ENCODE measurements at places on chromosomes 5 and 9.

DNA sequence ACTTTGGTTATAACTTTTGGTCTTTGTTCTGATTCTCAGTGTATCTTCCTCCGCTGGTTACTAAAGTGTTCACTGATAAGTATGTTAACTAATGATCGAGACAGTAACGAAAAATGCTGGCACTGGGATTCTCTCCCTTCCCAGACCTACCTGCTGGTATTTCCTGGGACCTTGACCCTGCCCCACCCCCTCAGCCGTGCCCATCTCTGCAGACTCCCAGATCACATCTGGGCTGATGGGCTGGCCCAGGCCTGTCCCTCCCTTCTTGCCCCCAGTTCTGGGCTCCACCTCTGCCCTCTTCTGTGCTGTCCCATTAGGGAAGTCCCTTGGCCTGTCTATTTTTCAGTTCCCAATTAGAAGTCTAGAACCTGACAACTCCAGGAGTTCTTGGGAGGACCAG, 46.9 kb downstream of the NEURL1B start:
- no peak for DNase-seq

GRCh38 chr5:124310453-124310852, 436.0 kb downstream of the ZNF608 start:
- DNase-seq: peak; percentile 10

GRCh38 chr9:78630966-78631365, 334.0 kb downstream of the PSAT1 start:
- no peak for DNase-seq

- DNase-seq: no peak
Measured at GRCh38 chr5:14429101-14430050, 152.2 kb upstream of the OTULINL start.

GRCh38 chr9:26523577-26523976, 369.0 kb downstream of the CAAP1 start:
- DNase-seq: no peak

GRCh38 chr5:71924980-71925379, 182.3 kb upstream of the MAP1B start:
- DNase-seq: no peak

DNA sequence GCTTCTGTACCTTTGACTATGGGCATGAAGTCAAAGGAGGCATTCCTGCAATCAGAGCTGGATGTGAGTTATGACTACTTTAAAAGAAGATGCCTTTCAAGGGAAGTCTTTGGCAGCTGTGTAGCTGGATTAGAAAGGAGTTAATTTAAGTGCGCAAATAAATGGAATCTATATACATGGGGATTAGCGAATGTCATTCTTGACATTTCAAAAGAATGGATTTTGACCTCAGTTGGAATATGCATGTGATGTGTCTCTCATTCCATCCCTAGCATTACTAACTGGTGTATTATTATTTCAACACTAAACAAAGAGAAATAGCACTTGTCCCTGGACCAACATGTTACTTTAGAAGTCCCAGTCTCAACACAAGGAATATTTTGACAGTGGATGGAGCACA, 359.6 kb upstream of the SLC24A2 start:
- no peak for DNase-seq

DNA sequence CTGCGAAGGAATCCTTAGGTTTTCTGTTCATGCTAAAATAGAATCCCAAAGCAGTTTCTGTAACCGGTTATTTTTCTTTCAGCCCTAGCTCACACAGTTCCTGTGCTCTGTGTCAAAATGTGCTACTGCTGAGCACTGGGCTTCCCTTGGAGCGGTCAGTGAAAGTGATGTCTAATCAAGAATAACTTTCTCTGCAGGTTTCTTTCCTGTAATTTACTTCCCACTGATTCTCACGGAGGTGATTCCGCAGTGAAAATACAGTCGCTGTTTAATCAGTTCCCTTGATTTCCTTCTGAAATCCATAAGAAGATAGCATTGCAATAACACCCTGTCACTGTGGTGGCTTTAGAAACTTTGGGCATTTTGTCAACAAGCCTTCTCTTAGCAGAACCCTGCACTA, 112.0 kb upstream of the ISL1 start:
- no peak for DNase-seq

GRCh38 chr5:122415030-122415800, 103.2 kb downstream of the SNCAIP start:
- DNase-seq: peak; percentile 81

- no peak for DNase-seq
Measured at GRCh38 chr9:117313989-117314388, 100.9 kb downstream of the ASTN2 start.
